ENCODE measurements at places on chromosomes 12 and 14.

GRCh38 chr12:15417691-15418090, 95.4 kb downstream of the PTPRO start:
- H3K4me1 ChIP-seq = no peaks in the 10 kb centered on the region
- no peaks in the 10 kb centered on the region for H3K27me3 ChIP-seq
- H3K27ac ChIP-seq = no peak overlapping the region
- no peaks in the 10 kb centered on the region for H3K36me3 ChIP-seq
- no peak overlapping the region for H3K4me3 ChIP-seq

GRCh38 chr14:36880276-36880675, 218.6 kb downstream of the PAX9 start:
- H3K36me3 ChIP-seq = no peaks in the 10 kb centered on the region
- H3K4me1 ChIP-seq = no peaks in the 10 kb centered on the region

DNA sequence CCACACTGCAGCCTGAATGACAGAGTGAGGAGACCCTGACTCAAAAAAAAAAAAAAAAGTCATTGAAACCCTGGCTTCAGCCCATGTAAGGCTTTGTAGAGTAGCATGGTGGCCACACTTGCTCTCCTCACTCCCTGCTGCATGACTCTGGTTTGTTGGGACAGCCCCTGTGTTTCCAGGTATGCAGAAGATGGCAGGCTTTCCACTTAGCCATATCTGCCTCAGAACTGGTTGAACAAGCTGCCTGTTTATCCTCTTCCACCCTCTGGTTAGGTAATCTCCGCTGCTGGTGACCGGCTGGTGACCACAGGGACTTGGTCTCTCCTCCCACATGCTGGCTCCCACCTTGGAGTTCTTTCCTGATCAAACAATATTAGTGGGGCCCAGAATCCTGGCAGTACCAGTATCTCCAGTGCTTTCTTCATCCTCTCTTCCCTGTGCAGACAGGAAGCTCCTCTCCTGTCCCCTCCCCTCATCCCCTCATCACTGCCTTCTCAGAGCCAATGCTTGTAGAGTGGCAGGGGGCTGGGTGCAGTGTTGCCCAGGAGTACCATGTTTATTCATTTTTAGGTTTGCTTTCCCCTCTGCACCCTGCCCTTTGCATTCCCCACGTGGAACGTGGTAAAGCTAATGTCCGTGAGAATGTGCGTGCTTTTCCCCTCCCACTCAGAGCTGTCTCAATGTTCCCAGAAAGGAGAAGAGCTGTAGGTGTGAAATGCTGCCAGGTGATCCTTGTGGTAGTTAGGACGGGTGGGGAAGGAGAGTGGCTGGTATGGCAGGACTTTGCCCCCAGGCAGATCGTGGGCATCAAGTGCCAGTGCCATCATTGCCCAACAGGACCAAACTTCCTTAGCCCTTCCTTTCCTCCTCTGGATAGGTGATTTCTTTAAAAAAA, 11.3 kb downstream of the ABHD12B start:
- DNase-seq = no peak
- H3K4me1 ChIP-seq = peaks cover 2% of the 10 kb centered on the region
- no peaks in the 10 kb centered on the region for H3K36me3 ChIP-seq

GRCh38 chr12:67539946-67540345, 108.6 kb upstream of the DYRK2 start:
- no peaks in the 10 kb centered on the region for H3K4me1 ChIP-seq
- DNase-seq = no peak
- no peaks in the 10 kb centered on the region for H3K36me3 ChIP-seq
- H3K27me3 ChIP-seq = peaks cover 10% of the 10 kb centered on the region

- no peaks in the 10 kb centered on the region for H3K36me3 ChIP-seq
- no peak overlapping the region for H3K27ac ChIP-seq
- no peak for DNase-seq
- peaks cover 5% of the 10 kb centered on the region for H3K27me3 ChIP-seq
- no peak overlapping the region for H3K4me3 ChIP-seq
Observed at GRCh38 chr12:94795044-94795443, 144.7 kb upstream of the TMCC3 start.

- peak; percentile 65 for DNase-seq
- H3K4me1 ChIP-seq = peaks cover 3% of the 10 kb centered on the region
- peak overlapping the region; percentile 45 for H3K27ac ChIP-seq
- H3K4me3 ChIP-seq = no peak overlapping the region
Observed at GRCh38 chr14:80278293-80279023, 67.2 kb upstream of the DIO2 start.

DNA sequence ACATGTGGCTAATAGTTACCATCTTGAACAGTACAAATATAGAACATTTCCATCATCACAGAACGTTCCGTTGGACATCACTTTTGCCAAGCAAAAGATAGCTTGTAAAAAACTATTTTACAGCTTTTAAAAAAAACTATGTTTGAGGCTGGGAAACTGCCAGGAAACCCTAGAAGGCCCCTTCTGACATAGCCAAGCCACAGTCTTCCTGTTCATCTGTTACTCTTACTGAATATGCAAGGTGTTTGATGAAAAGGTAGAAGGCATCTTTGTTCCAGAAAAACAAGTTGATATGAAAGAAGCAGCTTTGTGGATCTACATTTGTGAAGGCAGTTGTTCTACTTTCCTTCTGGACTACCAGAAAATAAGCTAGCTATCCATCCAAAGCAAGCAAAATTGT, 23.6 kb upstream of the WNK1 start:
- H3K4me3 ChIP-seq = no peak overlapping the region
- peaks cover 1% of the 10 kb centered on the region for H3K27me3 ChIP-seq
- no peak for DNase-seq
- no peak overlapping the region for H3K27ac ChIP-seq

GRCh38 chr14:94176808-94177207, 2.7 kb downstream of the PPP4R4 start:
- H3K27me3 ChIP-seq = peaks cover 24% of the 10 kb centered on the region
- H3K36me3 ChIP-seq = no peaks in the 10 kb centered on the region
- no peaks in the 10 kb centered on the region for H3K4me1 ChIP-seq
- DNase-seq = no peak
- H3K27ac ChIP-seq = no peak overlapping the region

DNA sequence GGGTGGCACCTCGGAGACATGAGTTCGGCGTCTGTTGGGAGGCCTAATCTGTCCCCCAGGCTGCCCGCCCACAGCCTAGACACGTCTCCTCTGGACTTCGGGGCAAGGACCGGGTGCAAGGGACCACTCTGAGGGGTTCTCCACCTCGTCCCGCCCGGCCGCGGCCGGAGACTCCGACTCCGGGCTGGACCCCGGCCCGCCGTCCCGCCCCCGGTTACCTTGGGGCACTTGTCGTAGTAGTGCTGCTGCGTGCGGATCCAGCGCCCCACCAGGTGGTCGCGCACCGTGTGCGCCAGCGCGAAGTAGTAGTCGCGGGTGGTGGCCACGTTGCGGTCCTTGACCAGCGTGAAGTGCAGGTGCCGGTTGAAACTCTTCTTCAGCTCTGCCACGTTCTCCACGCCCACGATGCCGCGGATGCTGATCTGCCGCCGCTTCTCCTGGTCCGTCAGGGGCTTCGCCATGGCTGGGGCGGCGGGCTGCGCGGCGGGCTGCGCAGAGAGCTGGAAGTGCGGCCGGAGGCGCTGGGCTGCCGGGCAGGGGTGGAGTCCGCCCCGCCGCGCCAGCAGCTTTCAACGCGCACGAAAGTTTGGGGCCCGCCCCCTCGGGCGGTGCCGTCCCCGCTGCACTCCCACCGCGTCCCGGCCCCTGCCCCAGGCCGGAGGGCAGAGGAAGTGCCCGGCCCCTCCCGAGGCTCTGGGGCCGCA, at the start of gene PYGL:
Gene PYGL (minus strand): TSS at position 541 of the 704 bp plus-strand sequence. CDS start 80 bp downstream, at position 461.
- DNase-seq = peak; percentile 49
- H3K27ac ChIP-seq = peak within 1 kb of the TSS; percentile 47
- H3K36me3 ChIP-seq = peaks cover 2% of the 10 kb centered on the region
- no peaks in the 10 kb centered on the region for H3K27me3 ChIP-seq
- peaks cover 9% of the 10 kb centered on the region for H3K4me1 ChIP-seq
- H3K4me3 ChIP-seq = peak within 1 kb of the TSS; percentile 96

GRCh38 chr12:22648668-22649067, 23.7 kb downstream of the ETNK1 start:
- H3K27me3 ChIP-seq = no peaks in the 10 kb centered on the region
- H3K4me1 ChIP-seq = no peaks in the 10 kb centered on the region
- DNase-seq = no peak
- no peak overlapping the region for H3K4me3 ChIP-seq
- peaks cover 2% of the 10 kb centered on the region for H3K36me3 ChIP-seq

Measured in IMR-90 (cell line).